ENCODE measurements at places on chromosomes 16 and 17. TPM values are rescaled to one million over a fixed set of nuclear protein-coding genes. Genes with fewer than 3 reads are reported as not detected.
A peak's percentile ranks its signal among the peaks of the same experiment; 100 is the strongest.

- no peak for DNase-seq
Observed at GRCh38 chr17:11506635-11507034, 91.6 kb upstream of the DNAH9 start.

DNA sequence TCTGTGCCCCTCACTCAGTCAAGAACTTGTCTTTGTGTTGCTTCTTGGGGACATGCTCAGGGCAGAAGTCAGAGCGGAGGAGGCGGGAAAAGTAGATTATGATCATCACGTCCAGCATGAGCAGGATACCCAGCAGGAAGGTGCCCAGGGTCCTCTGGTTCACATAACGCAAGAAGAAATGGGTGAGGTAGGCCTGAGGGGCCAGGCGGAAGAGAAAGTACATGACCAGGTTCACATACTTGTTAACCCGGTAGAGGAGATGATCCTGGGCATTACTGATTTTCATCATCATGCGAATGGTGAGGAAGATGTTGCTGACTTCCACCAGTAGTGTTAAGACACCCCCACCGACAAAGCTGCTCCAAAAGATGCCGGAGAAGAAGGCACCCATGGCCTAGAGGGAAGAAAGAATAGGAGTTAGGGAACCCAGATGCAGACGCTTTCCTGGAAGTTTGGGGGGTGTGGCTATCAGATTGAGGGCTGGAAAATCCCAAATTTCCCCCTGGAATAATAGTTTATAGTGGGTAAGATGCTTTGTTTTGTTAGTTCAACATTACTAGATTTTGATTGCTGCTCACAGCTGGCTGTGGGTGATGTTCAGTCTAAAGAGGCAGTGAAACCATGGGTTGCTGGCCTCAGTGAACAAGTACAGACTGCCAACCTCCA, 1.4 kb downstream of the TLCD1 start:
- DNase-seq, result peak; percentile 36

GRCh38 chr16:75534560-75535205, 1.2 kb downstream of the CHST5 start:
- DNase-seq, result no peak

Gene RNU2-1
- total RNA-seq, result 3,750 TPM

DNA sequence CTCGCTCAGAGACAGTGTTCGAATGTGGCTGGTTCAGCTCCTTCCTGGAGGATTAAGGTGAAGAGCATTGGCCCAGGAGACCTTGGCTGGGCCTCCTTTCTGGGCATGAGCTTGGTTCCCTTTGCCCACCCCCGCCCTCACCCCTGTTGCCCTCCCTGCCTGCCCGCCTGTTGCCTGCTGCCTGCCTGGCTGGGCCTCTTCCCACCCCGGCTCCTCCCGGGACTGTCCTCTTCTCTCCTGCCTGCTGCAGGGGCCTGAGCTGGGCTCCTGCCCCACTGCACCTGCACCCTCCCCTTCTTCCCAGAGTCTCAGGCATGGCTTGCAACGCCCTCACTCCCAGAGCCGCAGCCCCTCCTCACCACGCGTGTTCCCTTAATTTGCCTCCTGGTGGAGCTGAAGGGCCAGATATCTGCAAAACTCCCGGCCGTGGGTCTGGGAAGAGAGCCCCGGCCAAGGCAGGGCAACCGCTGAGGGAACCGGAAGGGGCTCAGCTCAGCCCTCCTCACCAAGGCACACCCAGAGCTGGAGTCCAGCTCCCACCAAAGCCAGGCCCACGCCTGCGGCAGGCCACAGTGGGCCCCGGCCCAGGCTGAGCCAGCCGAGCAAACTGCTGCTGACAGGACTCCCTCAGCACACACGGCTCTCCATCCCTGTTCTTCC, 31.2 kb downstream of the MNT start:
- DNase-seq, result peak; percentile 21

Gene USH1G
- not detected for total RNA-seq

DNA sequence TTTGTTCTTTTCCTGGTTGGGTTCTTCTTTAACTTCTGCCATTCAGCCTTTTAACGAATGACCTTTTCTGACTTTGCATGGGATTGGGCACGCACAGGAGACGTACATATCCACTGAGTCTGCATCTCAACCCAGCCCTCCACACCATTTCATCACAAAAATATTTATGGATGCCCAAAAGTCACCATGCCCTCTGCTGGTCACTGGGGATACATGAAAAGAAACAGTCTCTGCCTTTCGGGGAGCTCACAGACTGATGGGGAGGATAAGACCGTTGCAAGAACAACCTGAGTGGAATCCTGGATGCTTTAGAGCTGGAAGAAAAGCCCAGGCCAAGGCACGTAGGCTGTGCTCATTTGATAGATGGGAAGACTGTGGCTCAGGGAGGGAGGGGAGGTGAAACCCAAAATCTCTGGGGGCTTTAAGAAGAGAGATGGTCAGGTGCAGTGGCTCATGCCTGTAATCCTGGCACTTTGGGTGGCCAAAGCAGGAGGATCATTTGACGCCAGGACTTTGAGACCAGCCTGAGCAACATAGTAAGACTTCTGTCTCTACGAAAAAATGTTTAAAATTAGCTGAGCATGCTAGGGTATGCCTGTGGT, 7.9 kb upstream of the MT2A start:
- DNase-seq, result no peak

DNA sequence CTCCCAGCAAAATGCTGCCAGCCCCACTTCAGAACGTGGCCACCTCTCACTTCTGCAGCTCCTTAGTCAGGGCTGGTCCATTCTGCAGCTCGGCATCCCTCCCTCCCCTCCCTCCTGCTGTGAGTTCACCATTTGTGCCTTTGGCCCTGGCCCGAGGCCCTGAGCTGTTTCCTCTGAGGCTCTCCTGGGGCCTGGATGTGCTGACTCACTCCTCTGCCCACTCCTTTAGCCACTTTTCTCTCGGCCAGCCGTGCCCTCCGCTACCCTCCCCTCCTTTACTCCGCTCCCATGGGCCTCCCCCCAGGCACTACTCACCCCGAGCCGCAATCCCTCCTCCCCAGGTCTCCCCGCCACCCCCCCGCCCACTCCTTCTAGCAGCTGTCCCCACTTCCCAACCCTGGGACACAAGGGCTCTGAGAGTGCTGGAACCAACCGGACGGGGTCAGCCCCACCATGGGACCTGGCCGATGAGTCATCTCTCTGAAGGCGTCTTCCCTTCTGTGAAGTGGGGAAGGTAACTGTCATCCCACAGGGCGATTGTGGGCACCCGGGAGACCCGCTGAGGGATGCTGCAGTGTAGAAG, 11.5 kb downstream of the KCNG4 start:
- peak; percentile 59 for DNase-seq

GRCh38 chr16:48905632-48906505, 295.9 kb upstream of the N4BP1 start:
- DNase-seq, result no peak
